ENCODE measurements at places on chromosomes 12 and 14.

DNA sequence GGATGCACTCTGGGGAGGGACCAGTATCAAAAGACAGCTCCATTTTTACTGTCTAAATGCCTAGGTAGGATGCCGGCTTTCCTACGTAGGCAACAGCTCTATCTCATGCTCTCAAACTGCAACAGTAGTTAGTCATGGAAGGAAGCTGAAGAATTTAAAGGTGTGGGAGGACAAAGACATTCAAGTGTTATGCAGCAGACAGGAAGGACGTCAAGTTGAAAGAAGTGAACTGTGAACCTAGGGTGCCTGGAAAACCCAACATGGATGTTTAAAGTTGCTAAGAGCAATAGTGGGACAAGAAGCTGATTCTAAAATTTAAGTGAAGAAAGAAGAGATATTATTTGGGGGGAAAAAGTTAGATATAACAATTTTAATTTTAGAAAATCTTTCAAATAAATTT is 5.9 kb downstream of the SEC23A start:
- DNase-seq: no peak

GRCh38 chr14:93984987-93985410 is 8.6 kb upstream of the ASB2 start:
- no peak for DNase-seq

DNA sequence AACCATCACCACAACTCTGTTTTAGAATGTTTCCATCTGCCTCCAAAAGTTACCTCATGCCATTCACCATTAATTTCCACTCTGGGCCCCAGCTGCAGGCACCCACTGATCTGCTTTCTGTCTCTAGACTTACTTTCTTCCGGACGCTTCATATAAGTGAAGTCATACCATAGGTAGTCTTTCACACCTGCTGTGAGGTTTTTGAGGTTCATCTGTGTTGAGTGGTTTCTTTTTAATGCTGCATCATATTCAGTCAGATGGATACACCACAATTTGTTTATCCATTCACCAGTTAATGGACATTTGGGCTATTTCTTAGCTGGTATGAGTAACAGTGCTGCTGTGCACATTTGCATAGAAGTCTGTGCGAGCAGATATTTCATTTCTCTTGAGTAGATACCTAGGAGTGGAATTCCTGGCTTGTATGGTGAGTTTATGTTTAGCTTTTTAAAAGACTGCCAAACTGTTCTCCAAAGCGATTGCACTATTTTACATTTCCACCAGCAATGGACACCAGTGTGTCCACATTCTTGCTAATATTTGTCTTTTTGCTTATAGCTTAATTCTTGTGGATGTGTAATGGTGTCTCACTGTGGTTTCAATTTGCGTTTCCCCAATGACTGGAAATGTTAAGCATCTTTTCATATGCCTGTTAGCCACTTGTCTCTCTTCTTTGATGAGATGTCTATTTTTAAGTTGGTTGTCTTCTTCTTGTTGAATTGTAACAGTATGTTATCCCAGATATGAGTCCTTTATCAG is 48.3 kb downstream of the ZFYVE21 start:
- DNase-seq: no peak

GRCh38 chr12:75568393-75568792 is 57.0 kb upstream of the KRR1 start:
- no peak for DNase-seq
